CD4-positive, alpha-beta T cell treated with Interleukin-12 subunit alpha and Interleukin-12 subunit beta, for 1 hour (primary cell): ENCODE measurements at places on chromosomes 5 and 9.

DNA sequence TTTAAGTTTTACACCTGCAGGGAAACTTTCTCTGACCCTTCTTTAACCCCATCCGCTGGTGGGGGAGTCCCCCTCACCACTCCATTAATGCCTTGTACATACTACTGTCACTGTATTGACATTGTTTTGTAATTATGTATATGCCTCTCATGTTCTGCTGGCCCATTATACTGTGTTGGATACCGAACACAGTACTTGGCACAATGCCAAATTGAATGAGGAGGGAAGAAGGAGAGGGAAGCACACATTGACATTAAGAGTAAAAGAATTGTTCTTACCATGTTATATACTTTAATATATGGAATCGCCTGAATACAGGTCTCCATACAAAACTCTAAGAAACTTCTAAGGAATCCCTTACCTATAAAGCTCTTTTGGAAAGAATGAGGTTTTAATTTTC is 73.6 kb upstream of the GRHPR start:
- DNase-seq, result no peak

GRCh38 chr5:22683050-22683449 is 170.1 kb downstream of the CDH12 start:
- no peak for DNase-seq

GRCh38 chr9:12815888-12816287 is 41.1 kb downstream of the LURAP1L start:
- no peak for DNase-seq

DNA sequence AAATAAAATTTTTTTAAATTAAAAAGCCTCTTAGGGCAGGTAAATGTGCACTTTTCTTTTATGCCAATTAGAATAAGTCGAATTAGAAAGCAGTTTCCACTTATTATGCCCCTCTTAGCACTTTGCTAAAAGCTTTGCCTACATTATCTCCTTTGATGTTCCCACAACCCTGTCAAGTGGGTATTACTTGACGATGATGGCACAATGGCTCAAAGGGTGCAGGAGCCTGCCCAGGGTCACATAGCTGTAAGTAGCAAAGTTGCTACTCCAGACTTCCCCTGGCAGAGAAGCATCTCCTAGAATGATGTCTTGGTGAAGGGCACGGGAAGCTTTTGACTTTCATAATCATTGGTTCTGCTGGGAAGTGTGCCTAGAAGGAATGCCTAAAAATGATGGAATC is 18.4 kb upstream of the IQGAP2 start:
- no peak for DNase-seq

GRCh38 chr9:6034954-6035353 is 19.5 kb upstream of the RANBP6 start:
- no peak for DNase-seq

GRCh38 chr5:18216016-18216415 is 581.8 kb downstream of the TAF11L14 start:
- no peak for DNase-seq

- DNase-seq, result no peak
These were observed 52.5 kb upstream of the SLC2A8 start for GRCh38 chr9:127344368-127345000.

GRCh38 chr5:51599587-51599986 is 216.3 kb downstream of the ISL1 start:
- DNase-seq, result no peak

- no peak for DNase-seq
These were observed 387.1 kb downstream of the PDE4D start for GRCh38 chr5:59506285-59506877.

- DNase-seq, result no peak
These were observed 274.3 kb downstream of the AOPEP start for GRCh38 chr9:95000821-95001220.

DNA sequence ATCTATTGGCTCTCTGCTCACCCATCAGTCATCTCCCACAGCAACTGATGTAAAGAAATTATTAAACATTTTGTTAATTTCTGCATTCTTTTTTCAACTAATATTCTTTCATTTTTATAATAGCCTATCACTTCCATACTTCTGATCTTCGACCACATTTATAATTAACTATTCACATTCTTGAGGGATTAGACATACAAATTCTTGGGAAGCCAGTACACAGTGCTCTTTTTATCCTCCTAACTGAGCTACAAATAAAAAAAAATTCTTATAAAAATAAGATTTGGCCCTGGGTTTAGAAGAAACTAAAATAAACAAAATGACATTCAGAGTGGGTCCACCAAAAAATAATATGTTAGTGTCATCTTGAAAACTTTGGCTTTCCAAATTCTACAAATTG is 103.7 kb upstream of the ITGA1 start:
- no peak for DNase-seq

GRCh38 chr5:158746979-158747378 is 352.7 kb downstream of the EBF1 start:
- DNase-seq, result no peak

DNA sequence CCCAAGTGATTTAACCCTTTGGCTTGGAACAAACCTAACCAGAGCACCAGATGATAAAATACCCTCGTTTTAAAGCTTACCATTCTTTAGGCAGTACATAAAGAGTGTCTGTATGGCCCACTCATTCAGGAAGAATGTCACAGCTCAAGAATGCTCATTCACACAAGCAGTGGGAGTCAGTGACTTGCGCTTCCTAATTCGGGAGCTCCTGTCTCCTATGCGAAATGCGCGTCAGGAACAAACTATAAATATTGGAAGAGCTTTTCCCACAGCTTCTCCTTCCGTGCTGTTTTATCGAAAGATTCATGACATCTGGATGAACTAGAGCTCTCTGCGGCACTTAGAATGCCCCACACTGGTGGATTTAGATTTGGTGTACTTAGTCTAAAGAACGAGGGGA is 66.6 kb downstream of the NTRK2 start:
- DNase-seq, result no peak
